ENCODE measurements at places on chromosomes 3 and 15. TPM values are rescaled to one million over a fixed set of nuclear protein-coding genes. Genes with fewer than 3 reads are reported as not detected.

The CD200R1L gene
- polyA plus RNA-seq = not detected

The ZMYND10 gene
- polyA plus RNA-seq = 0.29 TPM

The CX3CR1 gene
- polyA plus RNA-seq = 0.14 TPM

The SCAMP2 gene
- 62.3 TPM for polyA plus RNA-seq

The SMAD6 gene
- 0.75 TPM for polyA plus RNA-seq

The SAMMSON gene
- 0.47 TPM for polyA plus RNA-seq

The EFCC1 gene
- polyA plus RNA-seq = 1.0 TPM

The RBP2 gene
- 0.43 TPM for polyA plus RNA-seq

The SLC38A3 gene
- polyA plus RNA-seq = 0.11 TPM

The MUC13 gene
- polyA plus RNA-seq = not detected

The TM6SF1 gene
- 0.75 TPM for polyA plus RNA-seq

The RTP3 gene
- not detected for polyA plus RNA-seq

The CPN2 gene
- polyA plus RNA-seq = 0.02 TPM

The TP63 gene
- polyA plus RNA-seq = 37.8 TPM

The PTPRG gene
- 1.6 TPM for polyA plus RNA-seq

The RGMA gene
- polyA plus RNA-seq = 30.9 TPM

The SLC22A14 gene
- polyA plus RNA-seq = 0.19 TPM

The BNC1 gene
- 7.6 TPM for polyA plus RNA-seq

Data from esophagus (tissue), 2 donors.